ENCODE measurements at places on chromosomes 6 and 20. TPM values are rescaled to one million over a fixed set of nuclear protein-coding genes. Genes with fewer than 3 reads are reported as not detected.

DNA sequence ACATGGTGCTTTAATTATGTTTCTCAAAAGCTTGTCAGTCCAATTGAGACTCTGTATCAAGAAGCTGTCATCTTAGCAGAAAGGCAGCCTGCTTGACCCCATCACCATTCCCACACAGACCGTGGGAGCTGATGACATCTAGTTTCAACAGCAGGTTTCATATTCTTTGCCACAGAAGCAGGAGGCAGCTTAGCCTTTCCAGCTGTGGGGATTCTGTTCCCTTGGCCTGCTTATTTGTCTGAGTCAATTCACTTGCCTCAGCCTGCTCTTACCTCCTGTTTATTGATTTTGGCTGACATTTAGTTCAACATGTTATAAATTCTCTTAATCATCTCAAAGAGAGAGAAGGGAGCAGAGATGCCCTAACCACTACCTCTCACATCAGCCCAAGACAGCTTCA, 527.7 kb downstream of the ADGRB3 start:
- no peaks in the 10 kb centered on the region for H3K27me3 ChIP-seq

GRCh38 chr6:158185729-158186456, 17.7 kb downstream of the GTF2H5 start:
- H3K27ac ChIP-seq = peak overlapping the region; percentile 36
- H3K4me3 ChIP-seq = no peak overlapping the region
- DNase-seq = no peak
- H3K36me3 ChIP-seq = peaks cover 40% of the 10 kb centered on the region
- no peaks in the 10 kb centered on the region for H3K27me3 ChIP-seq

GRCh38 chr20:63968928-63969760, 586 bp downstream of the ZNF512B start:
- H3K36me3 ChIP-seq = peaks cover 17% of the 10 kb centered on the region
- DNase-seq = no peak
- H3K27me3 ChIP-seq = peaks cover 2% of the 10 kb centered on the region
- peak overlapping the region; percentile 88 for H3K4me3 ChIP-seq

GRCh38 chr6:85346196-85346595, 103.7 kb upstream of the NT5E start:
- H3K4me1 ChIP-seq = no peaks in the 10 kb centered on the region
- H3K4me3 ChIP-seq = no peak overlapping the region
- H3K27ac ChIP-seq = no peak overlapping the region
- peaks cover 7% of the 10 kb centered on the region for H3K27me3 ChIP-seq
- H3K36me3 ChIP-seq = no peaks in the 10 kb centered on the region

DNA sequence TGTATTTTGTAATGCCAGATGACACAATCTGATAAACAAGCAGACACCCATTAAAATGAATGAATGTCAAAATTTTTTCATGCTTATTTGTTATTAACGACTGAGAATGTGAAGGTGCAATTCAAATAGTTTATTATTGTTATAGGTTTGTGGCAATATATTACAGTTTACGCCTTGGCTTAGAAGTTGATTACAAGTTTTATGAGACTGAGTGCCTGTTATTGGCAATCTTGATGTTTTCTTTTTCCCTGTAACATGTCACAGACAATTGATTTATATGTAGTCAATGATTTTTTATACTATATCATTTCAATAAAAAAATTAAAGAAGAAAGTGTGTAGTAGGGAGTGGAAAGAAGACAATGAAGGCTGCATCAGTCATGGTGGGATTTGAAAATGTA, 144.1 kb upstream of the EEF1E1 start:
- no peak overlapping the region for H3K4me3 ChIP-seq
- H3K27me3 ChIP-seq = peaks cover 2% of the 10 kb centered on the region
- DNase-seq = no peak
- H3K36me3 ChIP-seq = no peaks in the 10 kb centered on the region
- no peak overlapping the region for H3K27ac ChIP-seq

DNA sequence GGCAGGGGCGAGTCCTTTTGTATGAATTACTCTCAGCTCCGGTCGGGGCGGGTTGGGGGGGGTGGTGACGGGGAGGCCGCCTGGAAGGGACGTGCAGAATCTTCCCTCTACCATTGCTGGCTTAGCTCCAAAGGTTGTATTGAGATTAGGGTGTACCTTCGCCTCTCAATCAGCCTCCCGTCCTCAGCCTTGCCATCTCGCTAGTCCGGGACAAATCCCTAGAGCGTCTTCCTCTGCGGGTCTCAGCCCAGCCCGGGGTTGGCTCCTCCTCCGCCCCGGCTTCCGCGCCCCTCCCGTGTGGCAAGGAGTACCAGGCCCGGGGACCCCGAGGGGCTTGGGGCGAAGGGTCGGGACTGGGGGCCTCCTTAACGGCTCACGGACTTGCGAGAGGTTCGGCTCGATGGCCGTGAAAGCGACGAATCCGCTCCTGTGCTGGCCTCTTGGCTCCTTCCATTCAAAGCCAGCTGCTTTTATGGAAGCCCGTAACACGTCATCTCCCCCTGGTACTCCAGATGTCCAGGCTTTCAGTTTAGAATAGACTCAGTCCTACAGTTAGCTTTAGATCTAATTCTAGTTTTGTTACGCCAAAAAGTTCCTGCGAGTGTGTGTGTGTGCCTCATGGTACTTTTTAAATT, 636 bp upstream of the EEF1A1 start:
- DNase-seq = peak; percentile 70
- peaks cover 5% of the 10 kb centered on the region for H3K27me3 ChIP-seq
- H3K27ac ChIP-seq = peak overlapping the region; percentile 100
- peak overlapping the region; percentile 88 for H3K4me3 ChIP-seq
- peaks cover 22% of the 10 kb centered on the region for H3K4me1 ChIP-seq
- H3K36me3 ChIP-seq = peaks cover 43% of the 10 kb centered on the region

The C6orf136 gene
- 36.0 TPM for total RNA-seq
